ENCODE measurements at places on chromosomes 4 and X.

DNA sequence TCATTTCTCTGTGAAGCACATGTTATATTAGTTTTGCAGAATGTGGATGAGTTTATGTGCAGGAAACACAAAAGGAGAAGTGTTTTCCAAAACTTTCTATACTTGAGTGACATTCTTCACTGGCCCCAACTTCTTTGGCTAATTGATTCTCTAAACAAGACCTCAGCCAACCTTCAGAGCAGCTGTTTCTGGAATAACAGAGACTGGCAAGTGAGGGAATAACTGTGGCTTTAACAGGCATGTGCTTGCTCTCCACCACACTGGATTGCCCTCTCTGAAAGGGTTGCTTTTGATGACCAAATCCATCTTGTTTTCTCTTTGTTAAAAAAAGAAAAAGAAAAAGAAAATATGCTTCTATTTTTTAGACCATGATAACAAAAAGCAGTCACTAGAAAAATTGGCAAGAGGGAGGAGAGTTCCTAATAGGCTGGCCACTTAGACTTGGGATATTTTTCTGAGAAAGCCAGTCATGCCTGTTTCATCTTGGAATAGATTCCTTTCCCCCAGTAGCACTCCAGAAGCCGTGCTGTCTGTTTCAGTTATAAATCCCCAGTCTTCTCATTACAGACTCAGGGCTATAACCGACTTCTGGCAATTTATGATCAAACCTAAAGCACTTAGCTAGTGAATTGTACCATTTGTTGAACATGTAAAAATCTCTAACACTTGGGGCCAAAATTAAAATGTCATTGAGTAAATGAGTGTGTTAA lies 295.0 kb upstream of the NR3C2 start:
- ATAC-seq: no peak

DNA sequence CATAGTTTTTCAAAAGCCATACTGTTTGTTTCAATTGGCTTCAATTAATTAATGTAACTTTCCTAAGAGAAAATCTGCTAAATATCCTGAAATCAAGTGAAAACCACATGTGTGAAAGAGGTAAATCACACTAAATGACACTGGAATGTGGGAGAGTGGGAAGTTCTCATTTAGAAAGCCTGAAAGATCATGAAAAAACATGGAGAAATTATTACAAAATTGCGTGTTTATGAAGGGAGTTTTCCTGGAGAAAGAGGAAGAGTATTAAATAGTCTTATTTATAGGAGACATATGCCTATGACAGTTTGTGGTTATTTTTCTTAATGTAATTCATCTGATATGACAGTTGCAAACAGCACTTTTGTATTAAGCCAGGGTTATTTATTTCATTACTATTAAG lies 183.7 kb downstream of the DKK2 start:
- ATAC-seq: no peak

- no peak for ATAC-seq
Observed at GRCh38 chr4:145921231-145921630, 17.4 kb downstream of the ZNF827 start.

DNA sequence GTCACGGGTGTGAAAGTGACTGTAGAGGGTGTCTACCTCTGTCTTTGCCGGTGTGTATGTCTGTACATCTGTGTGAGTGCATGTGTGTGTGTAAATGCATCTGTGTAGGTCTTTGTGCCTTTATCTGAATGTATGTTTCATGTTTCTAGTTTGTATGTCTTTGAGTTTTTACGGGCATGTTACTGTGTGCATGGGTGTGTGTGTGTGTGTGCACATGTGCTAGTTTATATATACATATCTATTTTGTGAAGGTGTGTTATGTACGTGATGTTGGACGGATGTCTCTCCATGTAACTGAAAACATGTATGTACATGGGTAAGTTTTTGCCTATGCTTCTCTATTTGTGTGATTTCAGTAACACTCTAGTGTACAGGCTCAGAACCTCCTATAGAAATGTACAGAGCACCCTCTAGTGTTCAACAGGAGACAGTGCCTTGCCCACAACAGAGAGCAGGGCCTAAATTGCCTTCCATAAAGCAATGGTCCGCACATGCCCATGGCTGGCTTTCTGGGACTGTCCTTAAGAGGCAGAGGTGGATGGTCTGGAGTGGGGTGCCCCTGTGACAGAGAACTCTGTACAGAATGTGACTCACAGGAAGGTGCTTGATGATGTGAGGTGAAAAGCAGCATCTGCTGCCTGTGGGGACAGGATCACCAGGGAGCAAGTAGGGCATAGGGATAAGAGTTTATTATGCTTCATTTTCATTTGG lies 343.5 kb downstream of the RAPGEF2 start:
- peak; percentile 84 for ATAC-seq

DNA sequence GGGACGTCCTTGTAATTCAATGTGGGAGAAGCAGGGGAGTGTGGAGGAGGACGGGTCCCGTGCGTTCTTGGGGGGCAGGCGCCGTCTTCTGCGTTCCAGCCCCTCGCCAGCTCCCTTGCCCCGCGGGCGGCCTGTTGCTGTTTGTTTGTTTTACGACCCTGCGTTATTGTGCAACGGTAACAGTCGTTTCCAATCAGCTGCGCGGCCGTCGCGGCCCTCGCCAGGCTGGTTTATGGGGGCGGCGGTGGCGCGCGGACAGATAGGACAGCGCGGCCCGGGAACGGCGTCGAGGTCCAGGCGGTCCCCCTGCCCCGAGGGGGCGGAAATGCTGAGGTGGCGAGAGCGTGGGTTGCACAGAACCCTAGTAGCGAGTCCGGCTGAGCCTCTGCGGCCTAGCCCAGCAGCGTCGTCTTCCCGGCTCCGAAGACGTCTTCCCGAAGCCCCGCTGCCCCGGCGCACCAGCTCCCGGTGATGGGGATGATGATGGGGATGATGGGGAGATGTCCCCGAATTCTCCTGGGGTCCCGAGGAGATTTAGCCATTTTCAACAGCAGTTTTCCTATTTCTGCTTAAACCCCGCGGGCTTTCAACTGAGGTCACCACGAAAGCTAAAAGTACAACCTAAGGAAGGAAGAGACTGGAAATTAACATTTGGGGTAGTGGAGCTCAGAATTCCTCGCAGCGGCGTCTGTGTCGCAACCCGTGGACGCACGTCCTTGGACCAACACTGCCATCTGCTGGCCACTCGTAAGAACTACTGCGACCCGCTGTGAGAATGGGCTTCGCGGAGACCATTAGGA lies 4.8 kb downstream of the PDGFRA start:
- ATAC-seq: peak; percentile 36

Measured in gastroesophageal sphincter (tissue), 4 donors.